Activated T-cell treated with anti-CD3 and anti-CD28 coated beads for 1 hour (primary cell): ENCODE measurements at places on chromosomes 7 and 10.

DNA sequence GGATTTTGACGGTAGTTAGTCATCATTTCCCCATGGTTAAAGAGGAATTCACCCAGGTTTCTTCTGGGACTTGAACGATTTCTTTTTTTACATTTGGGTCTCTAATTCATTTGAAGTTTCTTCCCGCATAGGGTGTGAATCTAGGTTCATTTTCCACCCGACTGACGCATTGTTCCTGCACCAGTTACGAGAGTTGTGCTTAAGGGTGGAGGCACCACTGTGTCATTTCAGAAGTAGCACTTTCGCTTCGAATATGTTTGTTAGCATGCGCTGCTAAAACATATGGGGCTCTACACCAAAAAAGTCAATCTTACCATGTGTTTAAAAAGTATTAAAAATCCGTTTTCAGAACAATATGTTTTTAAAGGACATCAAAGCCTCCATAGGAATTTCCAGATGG lies 140.3 kb downstream of the VIPR2 start:
- DNase-seq: no peak

DNA sequence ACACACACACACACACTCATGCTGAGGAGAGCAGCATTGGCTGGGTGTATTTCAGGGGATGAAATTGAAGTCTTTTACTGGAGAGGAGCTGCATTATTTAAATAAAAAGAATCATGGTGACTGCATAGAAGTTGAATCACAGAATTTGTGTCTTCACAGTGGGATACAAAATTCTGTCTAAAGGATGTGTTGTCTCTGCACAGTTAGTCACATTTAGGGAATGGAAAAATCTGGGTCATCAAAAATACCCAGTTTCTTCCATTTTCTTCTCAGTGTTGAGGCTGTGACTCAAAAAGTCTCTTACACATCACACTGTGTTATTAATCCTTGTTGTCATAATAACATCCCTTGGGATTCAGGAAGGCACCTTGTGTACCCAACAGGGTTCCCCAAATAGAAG lies 10.9 kb downstream of the PAPSS2 start:
- DNase-seq: no peak

DNA sequence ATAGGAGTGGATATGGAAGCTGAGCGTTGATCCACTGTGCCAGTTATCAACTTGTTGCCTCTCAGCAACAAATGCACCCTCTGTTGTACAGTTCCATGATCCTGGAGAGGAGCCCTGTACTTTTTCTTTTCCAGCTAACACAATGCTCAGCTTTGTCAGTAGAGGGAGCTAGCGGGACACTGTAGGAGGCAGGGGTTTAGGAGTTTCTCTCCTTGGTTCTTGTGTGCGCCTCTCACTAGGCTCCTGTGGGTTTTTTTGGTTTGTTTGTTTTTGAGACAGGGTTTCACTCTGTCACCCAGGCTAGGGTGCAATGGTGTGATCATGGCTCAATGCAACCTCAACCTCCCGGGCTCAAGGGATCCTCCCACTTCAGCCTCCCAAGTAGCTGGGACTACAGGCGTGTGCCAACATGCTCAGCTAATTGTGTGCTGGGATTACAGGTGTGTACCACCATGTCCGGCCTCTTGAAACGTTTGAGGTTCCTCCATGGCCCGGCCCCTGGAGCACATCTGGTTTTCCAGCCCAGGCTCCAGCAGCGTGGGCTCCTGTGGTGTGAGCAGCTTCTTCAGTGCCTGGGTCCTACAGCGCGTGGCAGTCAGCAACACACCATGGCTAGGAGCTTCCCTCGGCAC lies 12.0 kb upstream of the MARVELD1 start:
- peak; percentile 9 for DNase-seq

DNA sequence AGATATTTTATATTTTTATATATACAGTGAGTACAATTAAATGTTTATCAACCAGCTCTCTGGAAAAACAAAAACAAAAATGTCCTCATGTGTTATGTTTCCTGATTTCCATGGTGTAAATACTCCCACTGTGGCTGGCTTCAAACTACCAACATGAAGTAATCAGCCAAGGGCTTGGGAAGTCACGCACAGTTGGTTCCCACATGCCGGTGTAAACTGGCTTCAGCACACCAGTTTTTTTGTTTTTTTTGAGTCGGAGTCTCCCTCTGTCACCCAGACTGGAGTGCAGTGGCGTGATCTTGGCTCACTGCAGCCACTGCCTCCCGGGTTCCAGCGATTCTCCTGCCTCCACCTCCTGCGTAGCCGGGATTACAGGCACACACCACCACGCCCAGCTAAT lies 11.8 kb downstream of the OSBPL3 start:
- DNase-seq: no peak

DNA sequence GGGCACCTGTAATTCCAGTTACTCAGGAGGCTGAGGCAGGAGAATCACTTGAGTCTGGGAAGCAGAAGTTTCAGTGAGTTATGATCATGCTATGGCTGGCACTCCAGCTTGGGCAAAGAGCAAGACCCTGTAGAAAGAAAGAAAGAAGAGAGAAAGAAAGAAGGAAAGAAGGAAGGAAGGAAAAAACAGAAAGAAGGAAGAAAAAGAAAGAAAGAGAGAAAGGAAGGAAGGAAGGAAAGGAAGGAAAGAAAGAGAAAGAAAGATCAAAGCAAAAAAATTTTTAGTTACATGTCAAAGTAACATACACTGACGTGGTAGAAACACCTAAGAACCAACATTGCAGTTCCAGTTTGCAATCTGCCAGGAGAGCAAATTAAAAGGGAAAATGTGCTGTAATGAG lies 73.8 kb upstream of the JCAD start:
- no peak for DNase-seq

DNA sequence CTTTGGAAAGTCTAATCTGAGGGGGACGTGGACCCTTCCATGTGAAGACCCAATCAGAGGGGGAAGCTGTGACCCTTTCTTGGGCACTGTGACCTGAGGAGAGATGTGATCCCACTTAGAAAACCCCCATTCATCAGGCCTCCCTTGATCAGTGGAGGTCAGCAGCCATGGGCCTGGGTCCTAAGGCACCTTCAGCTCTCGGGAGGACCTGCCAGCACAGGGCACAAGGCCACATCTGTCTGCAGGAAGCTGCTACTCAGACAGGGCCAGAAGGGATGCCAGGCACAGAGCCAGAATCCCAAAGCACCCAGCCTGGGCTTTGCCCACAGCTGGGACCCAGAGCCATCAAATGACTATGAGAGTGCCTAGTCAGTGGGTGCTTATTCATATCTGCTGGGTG lies 14.7 kb upstream of the RABGEF1 start:
- no peak for DNase-seq

- no peak for DNase-seq
Observed at GRCh38 chr7:142800088-142800487, 29.3 kb downstream of the PRSS2 start.

DNA sequence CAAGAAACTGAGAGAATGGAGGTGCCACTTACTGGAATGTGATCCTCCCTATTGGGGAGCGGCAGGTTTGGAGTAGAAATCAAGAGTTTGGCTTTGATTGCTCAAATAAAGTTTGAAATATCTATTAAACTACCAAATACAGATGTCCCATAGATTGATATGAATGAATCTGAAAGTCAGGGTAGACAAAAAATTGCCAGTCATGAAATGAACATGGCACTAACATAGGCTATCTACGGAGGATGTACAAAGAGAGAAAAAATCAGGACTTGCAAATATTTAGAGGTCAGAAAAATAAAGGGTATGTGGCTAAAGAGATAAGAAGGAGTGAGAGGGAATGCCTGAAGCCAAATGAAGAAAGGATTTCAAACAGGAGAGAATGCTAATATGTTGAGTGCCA lies 119.9 kb downstream of the PCDH15 start:
- DNase-seq: no peak

GRCh38 chr7:119348491-119348890 lies 924.5 kb upstream of the KCND2 start:
- DNase-seq: no peak

DNA sequence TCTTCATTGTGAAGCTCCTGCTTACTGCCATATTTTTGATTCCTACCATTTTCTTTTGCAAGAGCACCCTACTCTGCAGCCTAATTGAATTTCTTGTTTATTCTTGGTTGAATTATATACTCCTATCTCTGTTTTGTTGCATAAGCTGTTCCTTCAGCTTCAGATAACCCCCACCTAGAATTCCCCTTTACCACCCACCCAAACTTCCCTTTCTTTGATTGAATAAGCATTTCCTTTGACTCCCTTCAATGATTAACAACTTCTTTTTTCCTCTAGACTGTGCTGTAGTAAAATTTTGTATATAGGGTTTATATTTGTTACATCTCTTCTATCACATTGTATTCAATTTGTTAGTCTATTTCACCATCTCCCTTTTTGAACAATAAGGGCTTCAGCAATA lies 168.1 kb downstream of the GPR37 start:
- DNase-seq: no peak

DNA sequence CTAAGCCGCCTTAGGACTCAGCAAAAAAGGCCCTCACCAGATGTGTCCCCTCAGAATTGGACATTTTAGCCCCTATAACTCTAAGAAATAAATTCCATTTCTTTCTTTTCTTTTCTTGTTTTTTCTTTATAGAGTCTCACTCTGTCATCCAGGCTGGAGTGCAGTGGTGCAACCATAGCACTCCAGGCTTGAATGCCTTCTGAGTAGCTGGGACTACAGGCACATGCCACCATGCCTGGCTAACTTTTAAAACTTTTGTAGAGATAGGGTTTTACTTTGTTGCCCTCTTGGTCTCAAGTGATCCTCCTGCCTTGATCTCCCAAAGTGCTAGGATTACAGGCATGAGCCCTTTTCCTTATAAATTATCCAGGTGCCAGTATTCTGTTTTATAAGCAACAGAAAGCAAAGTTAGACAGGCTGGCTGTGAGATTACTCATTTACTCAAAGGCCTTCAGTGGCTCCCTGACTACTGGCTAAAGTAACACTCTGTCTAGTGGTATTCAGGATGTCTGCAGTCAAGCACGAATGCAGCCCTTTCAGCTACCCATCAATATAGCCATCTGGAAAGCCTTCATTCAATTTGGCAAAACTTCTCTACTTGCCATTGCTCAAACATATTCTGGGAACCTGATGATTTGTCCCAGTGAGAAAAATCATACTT lies 128.6 kb downstream of the ICA1 start:
- no peak for DNase-seq

GRCh38 chr10:59303018-59303417 lies 59.3 kb downstream of the FAM13C start:
- DNase-seq: no peak

DNA sequence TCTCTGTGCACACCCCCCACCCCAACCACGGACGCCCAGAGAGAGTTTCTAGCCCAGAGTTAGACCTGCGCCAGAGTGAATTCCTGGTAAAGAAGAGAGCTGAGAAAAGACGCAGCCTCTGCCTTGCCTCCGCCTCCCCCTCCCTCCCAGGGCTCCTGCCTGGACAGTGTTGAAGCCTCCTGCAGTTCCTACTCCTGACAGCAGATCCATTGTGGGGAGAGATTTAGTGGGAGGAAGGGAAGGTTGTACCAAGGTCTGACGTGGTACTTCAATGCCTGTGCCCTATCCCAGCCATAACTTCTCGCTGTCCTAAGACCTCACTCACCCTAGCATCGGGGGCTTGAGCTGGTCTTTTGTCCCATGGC lies 952 bp downstream of the SRRM3 start:
- no peak for DNase-seq

GRCh38 chr10:110273474-110273873 lies 31.2 kb downstream of the SMNDC1 start:
- no peak for DNase-seq

GRCh38 chr7:44196450-44196872 lies 4.3 kb upstream of the YKT6 start:
- no peak for DNase-seq

DNA sequence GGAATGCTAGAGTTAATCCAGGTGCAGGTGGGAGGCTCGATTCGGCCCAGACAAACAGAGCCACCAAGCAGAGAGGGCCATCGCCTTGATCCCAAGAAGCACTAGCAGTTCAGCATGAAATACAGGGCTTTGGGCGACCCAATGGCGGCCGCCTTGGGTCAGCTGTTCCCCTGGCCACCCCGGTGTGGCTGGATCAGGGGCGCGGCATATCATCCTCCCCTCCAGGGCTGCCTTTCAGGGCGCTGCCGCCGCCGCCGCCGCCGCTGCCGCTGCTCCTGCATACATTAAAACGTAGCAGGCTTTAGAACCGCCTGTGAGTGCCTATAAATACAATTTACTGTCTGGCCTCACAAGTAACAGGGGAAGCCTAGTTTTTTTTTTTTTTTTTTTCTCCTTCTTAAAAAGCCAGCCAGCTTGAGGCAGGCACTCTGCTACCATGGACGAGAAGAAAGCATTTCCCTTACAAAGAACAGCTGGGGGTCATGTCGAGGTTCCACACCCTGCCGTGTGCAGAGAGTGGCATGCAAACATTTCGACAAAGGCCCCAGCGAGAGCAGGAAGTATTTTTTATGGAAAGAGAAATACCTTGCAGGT lies 57.7 kb upstream of the EFCAB10 start:
- DNase-seq: no peak

- DNase-seq: no peak
Observed at GRCh38 chr7:20260223-20260622, 43.0 kb upstream of the MACC1 start.

DNA sequence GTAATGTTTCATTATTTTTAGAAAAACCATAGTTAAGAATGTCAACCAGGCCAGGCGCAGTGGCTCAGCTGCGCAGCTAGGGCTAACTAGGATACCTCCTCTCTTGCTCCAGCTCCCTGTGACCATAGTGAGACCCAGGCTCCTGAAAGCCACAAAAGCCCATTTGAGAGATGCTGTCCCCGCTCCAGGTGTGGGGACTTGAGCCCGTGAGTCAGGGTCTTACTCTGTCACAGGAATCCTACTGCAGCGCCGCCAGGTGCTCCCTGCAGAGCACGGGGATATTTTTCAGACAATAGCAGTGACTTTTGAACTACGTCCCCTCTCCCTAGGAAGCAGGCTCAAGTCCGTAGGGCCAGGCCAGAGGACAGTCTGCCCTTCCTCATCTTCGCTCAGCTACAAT lies 75.6 kb upstream of the NRBF2 start:
- DNase-seq: no peak

- peak; percentile 75 for DNase-seq
Observed at GRCh38 chr7:25093268-25093826, 31.7 kb downstream of the CYCS start.

- DNase-seq: no peak
Observed at GRCh38 chr7:21326241-21326640, 101.6 kb upstream of the SP4 start.

GRCh38 chr10:69208761-69209160 lies 11.4 kb upstream of the HKDC1 start:
- no peak for DNase-seq

- peak; percentile 28 for DNase-seq
Observed at GRCh38 chr7:381211-382042, 91.5 kb downstream of the FOXL3 start.

DNA sequence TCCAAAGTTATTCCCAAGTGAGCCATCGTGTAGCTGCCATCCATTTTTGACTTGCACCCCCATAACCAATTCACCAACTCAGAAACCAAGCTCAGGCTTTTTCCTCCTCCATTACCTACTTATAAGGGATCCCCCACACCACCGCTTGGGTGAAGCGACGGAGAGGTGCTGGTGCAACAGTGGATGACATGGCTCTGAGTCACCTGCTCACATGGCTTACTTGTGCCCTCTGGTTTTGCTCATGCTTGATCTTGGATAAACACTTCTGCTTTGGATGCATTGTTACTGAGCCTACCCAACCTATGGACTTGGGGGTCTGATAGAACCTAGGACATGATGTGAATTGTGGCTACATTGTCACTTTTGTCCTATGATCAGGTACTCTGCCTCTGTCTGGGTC lies 12.0 kb upstream of the AKR1B1 start:
- DNase-seq: no peak
